NCI-H774 (cell line): ENCODE measurements at places on chromosomes 2 and 18.
A peak's percentile ranks its signal among the peaks of the same experiment; 100 is the strongest.

- no peak for DNase-seq
Measured at GRCh38 chr2:212677466-212677865, 138.9 kb upstream of the ERBB4 start.

DNA sequence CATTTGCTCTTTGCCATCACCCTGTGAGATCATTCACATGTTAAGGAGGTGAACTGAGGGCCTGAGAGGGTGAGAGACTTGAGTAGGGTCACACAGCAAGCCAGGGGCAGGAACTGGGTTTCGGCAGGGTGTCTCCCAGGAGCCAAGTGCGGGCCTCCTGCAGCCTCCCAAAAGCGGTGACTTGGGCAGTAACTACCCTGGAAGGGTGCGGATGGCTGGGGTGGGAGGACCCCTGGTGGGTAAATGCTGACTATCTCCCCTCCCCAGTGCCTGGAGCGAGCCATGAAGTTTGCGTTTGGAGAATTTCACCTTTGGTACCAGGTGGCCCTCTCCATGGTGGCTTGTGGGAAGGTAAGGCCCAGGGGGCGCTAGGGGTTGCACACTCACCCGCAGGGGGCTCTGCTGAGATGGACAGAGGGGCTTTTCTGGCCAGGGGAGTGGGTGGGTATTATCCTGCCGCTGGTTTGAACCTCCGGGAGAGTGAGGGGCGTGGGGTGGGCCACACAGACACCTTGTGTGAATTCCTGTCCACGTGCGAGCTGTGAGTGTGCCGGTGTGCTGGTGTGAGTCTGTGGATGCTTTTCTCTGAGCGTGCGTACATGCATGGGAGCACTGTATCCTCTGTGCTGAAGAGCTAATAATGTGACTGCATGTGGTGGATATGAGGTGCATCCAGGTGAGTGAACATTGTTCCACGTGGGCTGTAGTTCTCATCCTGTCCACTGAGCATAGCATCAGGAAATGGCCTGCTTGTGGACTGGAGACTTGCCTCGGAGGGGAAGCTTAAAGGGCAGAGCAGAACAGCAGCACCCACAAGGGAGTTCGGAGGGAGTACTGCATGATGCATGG is 91.0 kb upstream of the MCFD2 start:
- no peak for DNase-seq

GRCh38 chr2:101041413-101041812 is 39.3 kb downstream of the RPL31 start:
- DNase-seq: no peak

DNA sequence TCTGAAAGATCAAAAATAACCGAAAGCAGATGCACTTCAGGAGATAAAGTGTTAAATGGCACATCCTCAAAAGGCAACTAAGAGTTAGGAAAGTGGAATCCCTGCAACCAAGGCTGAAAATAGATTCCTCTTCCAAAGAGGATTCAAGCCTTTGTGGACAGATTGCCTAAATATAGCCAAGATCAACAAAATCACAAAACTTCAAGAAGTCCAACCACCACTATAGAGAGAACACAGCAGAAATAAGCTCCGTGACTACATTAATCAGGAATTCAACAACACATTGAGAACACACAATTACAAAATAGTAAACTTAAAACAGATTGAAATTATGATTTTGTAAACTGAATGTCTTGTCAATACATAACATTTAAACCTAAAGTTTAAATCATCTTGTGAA is 165.7 kb downstream of the LNPK start:
- no peak for DNase-seq

- DNase-seq: peak; percentile 19
Measured at GRCh38 chr18:5057386-5058348, 139.4 kb downstream of the AKAIN1 start.

DNA sequence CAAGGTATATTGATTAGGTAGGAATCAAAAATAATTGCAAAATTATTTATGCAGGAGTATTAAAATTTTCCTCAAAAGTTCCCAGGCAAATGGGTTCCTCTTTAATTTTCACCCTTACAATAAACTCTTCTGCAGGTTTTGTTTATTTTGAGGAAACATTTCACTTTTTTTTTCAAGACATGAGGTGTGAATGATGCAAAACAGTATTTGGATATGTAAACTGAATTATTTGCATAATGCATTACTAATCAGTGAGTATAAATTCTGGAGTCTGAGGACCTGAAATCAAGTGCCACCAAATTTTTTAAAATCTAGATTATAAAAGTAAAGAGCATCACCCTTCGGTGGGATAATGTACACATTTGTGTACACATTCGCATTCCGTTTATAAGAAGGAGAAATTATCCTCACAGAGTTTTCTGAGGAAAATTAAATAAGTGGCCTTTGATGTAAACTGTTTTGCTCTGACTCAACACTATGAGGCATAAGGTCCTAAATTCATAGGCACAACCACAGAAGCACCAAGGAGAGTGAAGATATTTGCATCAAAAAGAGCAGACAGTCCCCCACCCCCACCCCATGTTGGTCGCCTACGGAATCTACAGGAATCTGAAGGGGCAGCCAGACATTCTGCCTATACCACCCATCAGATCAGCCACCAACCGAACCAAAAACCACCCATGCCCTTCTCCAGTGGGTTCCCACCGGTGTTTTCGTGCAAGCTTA is 33.1 kb downstream of the BCL11A start:
- DNase-seq: no peak

DNA sequence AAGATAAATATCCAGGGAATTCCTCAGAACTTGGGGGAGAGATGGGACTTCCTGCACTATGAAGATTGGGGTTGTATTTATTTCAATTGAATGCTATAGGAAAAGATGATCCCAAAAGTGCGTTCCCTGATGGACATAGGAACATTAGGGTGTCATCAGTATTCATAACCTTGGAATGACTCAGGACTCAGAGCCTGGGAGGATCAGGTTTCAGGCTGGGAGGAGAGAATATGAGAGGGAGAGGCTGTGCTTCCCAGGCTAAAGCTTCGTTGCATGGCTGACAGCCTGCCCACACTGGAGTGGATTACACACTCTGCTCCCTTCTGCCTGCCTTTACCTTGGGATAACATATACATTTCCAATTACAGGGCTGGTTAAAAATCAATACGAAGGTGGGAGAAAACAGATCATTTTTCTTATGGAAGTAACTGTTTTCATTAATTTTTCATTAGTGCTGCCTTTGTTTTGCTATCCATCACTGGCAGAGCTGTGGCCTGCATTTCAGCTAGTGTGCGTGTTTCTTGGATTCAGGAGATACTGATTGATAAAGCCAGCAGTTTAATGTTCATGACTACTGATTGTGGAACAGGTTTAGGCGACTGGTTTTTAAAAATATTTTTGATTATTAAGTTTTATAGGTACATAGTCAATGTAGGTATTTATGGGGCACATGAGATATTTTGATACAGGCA is 118.7 kb downstream of the KCTD1 start:
- DNase-seq: no peak

DNA sequence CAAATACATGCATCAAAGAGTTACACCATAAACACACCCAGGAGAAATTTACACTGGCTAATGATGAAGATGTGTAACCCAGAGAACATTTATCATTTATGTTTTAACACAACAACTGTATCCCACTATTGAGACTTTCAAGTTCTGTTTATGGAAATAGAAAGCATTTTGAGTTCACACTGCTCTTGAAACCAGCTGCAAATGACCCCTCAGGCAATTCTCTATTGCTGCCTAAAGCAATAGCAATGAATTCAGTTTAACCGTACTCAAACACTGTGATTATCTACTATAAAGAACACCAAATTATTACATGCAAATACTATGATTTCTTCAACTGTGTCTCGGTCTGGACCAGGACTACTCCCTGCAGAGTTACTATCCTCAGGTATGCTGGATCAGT is 452.7 kb upstream of the NRXN1 start:
- DNase-seq: no peak

- DNase-seq: peak; percentile 47
Measured at GRCh38 chr2:175366815-175367214, 185.3 kb upstream of the ATP5MC3 start.

GRCh38 chr2:68771211-68771751 is 36.7 kb downstream of the ARHGAP25 start:
- no peak for DNase-seq

DNA sequence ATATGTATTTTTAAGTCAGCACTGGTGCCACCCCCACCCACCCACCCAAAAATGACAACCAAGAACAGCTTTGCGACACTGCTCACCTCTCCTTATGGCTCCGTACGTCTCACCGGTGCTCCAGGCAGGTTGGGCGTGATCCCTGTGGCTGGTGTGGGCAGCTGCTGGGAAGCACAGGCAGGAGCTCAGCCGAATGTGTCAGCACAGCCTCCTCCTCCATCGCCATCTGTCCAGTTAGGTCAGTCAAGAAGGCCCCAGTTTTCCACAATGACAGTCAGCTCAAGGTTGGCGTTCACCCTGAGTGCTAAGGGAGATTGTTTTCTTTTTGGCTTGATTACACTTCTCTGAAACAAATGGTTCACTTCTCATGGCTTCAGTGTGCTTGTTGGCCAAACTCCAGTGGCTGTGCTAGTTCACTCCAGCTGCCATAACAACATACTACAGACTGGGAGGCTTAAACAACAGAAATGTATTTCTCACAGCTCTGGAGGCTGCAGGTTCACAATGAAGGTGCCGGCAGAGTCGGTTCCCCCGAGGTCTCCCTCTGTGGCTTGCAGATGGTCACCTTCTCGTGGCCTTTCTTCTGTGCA is 30.2 kb downstream of the AMER3 start:
- no peak for DNase-seq

- no peak for DNase-seq
Measured at GRCh38 chr2:1930376-1930775, 186.1 kb upstream of the PXDN start.

DNA sequence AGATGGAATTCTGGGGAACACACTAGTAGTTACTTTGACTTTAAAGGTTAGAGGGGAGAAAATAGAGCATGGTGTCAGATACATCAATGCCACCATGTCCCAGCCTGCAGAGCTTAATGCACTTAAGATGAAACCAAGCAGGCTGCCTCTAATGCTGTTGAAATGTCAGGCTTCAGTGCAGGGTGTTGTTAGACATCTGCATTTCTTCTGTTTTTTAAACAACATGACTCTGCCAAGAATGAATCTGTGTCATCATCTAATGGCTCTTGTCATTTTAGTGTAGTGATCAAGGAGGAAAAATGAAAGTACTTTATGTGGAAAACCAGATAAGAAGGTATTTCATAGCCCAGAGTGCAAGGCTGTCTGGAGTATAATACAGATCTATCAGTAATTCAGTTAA is 29.9 kb downstream of the LYPD1 start:
- no peak for DNase-seq

DNA sequence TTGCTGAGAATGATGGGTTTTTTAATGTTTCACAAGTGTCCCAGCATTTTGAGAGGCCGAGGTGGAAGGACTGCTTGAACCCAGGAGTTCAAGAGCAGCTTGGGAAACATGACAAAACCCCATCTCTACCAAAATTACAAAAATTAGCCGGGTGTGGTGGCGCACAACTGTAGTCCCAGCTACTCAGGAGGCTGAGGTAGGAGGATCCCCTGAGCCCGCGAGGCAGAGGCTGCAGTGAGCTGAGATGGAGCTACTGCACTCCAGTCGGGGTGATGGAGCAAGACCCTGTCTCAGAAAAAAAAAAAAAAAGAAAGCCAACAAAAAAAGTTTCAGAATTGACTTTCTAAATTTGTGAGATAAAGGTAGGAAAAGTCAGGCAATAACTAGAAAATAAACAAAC is 8.7 kb downstream of the TFCP2L1 start:
- no peak for DNase-seq

DNA sequence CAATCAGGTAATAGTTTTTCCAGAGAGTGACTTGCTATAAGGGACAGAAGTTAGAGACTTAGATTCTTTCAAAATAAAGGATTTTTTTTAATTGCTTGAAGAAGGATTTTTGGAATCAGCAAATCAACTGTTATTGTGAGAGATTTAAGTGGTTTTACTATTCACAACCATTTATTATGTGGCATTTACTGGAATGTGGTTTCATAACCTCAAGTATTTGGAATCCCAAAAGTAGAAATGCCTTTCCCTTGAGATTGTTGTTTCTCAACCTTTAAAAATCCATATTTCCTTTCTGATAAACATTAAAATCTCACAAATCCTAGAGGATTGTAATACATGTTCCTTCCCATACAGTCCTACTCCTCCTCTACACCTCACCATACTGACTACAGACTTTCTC is 5.0 kb downstream of the TANK start:
- no peak for DNase-seq

- DNase-seq: no peak
Measured at GRCh38 chr2:238709325-238710025, 138.4 kb upstream of the TWIST2 start.

DNA sequence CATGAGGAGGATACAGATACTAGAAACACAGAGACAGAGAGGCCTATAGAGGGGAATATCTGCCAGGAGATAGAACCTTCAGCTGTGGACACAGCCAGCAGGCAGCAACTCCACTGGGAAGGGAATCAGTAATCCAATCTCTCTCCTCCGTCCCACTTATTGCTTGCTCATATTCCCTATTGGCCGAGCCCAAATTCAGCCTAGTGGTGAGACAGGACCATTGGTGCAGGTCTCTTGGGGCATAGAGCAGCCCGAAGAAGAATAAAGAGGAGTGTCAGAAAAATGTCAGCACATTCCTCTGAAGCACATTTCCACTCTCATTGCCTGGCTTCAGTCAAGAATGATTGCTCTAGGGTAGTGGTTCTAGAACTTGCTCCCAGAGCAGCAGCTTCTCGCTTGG is 1091.5 kb upstream of the GYPC start:
- no peak for DNase-seq

DNA sequence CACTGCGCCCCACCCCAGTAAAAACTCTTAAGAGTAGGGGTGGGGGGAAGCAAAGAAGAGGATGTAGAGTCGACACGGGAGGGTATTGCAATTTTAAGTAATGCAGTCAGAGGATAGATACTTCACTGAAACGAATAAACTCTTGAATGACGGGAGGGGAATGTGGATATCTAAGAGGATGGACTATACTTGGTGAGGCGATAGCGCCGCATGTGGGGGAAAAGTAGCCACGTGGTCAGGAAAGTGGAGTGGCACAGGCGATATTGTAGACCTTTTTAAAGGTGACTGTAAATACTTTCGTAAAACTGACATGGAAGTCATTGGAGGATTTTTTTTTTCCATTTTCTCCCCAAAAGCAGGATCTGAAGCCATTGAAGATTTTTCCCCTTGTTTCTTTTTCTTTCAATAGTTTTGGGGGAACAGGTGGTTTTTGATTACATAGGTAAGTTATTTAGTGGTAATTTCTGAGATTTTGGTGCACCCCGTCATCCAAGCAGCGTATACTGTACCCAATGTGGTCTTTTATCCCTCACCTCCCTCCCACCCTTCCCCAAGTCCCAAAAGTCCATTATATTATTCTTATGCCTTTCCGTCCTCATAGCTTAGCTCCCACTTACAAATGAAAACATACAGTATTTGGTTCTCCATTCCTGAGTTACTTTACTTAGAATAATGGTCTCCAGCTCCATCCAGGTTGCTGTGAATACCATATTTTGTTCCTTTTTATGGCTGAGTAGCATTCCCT is 13.8 kb downstream of the CLK1 start:
- DNase-seq: no peak

GRCh38 chr2:66253066-66253465 is 181.9 kb upstream of the MEIS1 start:
- no peak for DNase-seq

DNA sequence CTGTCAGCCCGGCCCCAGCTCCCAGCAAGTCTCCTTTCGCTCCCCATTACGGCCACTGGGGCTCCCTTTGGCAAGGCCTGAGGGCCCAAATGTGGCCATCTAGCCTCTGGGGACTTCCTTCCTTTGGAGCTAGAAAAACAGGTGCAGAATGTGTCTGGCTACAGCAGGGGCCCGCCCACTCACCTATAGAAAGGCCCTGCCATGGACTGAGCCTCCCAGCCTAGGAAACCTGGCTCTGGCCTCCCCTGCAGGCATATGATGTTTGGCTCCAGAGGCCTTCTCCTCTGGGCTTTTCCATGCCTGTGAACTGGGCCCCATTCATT is 55.3 kb upstream of the ALPP start:
- no peak for DNase-seq
